ENCODE measurements at places on chromosomes 12 and 14. TPM values are rescaled to one million over a fixed set of nuclear protein-coding genes. Genes with fewer than 3 reads are reported as not detected.

- DNase-seq: no peak
Measured at GRCh38 chr12:121175383-121176119, 34.4 kb upstream of the P2RX4 start.

GRCh38 chr12:94041850-94042249 lies 106.5 kb upstream of the PLXNC1 start:
- no peak for DNase-seq

DNA sequence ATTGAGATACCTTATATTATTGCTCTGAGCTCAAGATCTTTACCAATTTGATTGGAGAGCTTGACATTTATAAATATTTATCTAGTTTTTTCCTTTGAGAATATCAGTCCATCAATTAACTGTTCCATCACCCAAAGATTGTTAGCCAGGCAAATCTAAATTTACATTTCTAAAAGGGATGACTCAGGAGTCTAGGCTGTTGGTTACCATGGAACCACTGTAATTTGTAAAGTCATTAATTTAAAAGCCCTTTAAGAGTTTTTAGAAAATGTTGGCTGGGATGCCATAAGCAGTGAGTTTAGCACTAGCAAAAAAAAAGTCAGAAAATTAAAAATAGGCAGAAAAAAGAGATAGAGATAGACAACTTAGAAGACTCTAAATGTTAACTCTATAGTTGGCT lies 19.5 kb upstream of the SERPINA1 start:
- DNase-seq: no peak

GRCh38 chr14:84298663-84299195 lies 1231.2 kb upstream of the FLRT2 start:
- no peak for DNase-seq

DNA sequence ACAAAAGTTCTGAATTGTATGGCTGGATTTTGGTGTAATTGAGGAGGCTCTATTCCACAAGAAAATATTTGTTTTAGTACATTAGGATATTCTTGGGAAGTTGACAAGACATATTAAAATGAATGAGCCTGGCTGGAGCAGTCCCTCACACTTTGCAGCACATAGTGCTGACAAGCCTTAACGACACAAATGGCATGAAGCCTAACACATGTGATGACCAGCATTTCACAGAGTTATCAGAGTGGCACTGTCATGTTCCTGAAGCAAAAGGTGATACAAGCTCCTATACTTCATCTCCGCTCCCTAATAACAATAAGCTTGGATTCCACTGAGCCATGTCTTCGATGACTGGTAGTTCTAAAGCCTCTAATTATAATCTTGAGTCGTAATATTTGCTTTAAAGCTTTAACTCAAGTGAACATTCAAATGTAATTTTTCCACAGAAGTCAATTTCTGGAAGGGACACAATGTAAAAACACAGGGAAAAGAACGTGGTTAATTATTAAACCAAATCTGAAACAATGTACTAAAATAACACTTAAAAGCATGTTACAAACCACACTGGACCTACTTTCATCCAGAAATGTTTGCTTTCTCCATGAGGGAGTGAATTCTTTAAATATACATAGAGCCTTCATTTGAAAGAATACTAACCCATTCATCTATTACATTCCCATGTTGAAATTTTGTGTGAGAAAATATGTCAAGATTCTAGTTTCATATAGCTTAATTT lies 49.6 kb downstream of the GRIP1 start:
- no peak for DNase-seq

GRCh38 chr14:77416836-77417235 lies 6.5 kb downstream of the NOXRED1 start:
- no peak for DNase-seq

- DNase-seq: no peak
Measured at GRCh38 chr12:121089031-121089812, 43.5 kb upstream of the P2RX7 start.

- DNase-seq: no peak
Measured at GRCh38 chr14:71720978-71721624, 211.1 kb upstream of the RGS6 start.

GRCh38 chr12:104485651-104486362 lies 29.1 kb downstream of the CHST11 start:
- no peak for DNase-seq

- DNase-seq: no peak
Measured at GRCh38 chr14:47189911-47190484, 485.4 kb downstream of the MDGA2 start.

- DNase-seq: no peak
Measured at GRCh38 chr12:48592591-48593086, 22.8 kb upstream of the LALBA start.

DNA sequence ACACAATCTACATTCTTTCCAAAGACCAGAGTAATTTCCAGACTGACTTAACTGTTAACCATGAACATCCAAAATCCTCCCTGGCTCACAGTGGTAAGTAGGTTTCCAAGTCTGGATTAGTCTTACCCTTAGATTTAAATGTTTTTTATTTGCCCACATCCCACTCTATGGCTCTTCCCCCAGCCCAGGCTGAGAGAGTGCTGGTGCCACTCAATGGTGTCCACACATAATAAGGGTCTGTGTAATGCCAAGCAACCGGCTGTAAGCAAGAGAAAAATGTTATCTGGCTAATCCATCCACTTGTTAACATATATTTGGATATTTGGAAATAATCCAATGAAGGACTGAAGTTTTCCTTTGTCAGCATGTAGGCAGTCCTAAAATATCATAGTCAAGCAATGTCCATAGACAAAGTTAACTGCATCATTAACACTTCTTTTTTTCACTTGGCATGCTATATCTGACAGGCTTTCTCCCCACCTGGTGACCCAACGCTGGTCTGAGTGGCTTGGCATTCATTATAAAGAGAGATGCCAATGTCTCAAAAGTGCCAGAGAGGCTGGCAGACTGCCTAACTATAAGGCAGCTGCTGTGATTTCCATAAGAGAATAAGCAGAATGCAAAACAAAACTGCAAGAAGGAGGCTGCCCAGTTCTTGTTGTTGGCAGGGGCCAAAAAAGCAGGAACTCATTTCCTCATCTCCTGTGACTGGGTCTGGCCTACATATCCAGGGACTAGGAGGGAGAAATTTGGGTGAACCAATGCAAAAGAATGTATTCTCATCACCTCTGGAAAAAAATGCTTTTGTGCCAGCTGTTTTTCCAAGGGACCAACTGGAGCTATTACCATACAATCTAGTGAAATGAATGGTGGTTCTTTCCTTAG lies 13.9 kb upstream of the HOXC13 start:
- DNase-seq: no peak

- DNase-seq: no peak
Measured at GRCh38 chr14:38789805-38790204, 313.2 kb downstream of the SEC23A start.

DNA sequence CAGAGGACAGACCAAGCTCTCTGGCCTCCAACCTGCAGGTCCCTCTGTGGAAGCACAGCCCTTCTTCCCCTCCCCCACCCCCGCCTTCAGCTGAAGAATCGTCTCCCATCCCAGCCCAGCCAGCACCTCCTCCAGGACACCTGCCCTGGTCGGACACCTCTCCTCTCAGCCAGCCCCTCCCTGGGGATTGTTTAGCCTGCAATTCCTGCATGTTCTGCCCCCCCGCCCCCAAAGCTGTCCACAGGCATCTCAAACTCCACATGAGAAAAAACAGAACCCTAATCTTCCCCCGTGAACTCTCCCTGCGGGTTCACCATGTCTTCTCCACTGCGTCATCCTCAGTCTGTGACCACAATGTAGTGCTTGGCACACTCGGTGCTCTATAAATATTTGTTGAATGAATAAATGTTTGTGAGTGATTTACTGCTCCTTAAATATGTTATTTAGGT lies 24.1 kb downstream of the PRIMA1 start:
- DNase-seq: no peak

DNA sequence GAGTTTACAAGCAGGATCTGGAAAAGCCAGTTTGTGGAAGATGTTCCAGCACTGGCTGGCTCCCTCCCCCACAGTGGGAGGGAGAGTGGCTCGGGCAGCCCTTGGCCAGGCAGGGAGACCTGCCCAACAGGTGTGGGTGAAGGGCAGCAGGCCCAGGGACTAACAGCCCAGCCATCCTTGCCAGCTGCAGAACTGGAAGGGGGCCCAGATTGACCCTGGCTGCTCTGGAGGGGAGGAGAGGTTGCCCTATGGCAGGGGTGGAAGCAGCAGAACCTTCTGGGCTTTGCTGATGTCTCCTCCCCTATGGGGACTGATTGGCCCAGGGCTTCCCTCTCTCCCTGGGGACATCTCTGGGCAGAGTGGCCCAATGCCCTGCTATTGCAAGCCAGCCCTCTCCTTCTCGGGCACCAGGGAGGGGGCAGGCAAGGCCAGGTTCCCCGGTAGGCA lies 20.5 kb downstream of the IRF2BPL start:
- no peak for DNase-seq

DNA sequence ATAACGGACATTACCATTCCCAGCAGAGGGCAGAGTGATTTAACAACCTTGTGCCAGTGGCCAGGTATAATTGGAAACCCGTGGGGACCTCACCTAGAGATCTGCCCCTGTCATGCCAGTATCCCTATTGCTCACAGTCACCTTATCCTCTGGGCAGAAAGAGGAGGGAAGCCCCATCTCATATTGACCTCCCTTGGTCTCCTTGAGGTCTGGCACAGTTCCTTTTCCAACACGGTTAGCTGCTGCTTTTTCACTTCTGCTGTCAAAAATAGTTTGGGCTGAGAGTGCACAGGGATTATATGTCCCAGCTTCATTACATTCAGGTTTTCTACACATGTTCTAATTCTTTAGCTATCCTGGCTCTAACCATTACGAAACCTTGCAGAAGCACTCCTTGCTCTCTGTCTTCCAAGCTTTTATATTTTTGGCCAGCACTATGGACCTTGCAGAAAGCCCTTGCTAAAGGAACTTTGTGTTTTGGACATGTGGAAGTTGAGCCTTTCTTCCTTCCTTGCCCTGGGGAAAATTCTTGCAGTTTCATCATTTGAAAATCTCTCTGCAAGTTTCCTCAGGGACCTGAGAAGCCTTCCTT lies 111.7 kb upstream of the MIS18BP1 start:
- DNase-seq: no peak

- DNase-seq: no peak
Measured at GRCh38 chr14:103029936-103030335, 27.4 kb downstream of the CDC42BPB start.

DNA sequence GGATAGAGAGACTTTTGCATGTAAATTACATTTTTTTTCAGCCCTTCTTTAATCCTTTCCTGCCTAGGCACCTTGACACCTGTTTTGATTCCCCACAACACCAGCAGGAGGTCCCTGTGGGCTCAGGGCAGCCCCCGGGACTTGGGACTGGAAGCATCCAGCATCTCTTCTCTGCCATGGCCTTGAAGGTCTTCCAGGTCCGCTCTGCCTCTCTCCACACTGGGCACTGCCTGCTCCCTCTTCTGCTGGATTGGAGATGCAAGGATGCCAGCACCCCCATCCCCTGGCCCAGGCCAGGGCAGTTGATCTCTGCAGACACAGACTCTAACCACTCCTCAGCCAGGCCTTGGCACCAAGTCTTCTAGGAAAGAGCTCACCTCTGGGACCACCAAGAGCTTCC lies 134.5 kb upstream of the C14orf180 start:
- no peak for DNase-seq

DNA sequence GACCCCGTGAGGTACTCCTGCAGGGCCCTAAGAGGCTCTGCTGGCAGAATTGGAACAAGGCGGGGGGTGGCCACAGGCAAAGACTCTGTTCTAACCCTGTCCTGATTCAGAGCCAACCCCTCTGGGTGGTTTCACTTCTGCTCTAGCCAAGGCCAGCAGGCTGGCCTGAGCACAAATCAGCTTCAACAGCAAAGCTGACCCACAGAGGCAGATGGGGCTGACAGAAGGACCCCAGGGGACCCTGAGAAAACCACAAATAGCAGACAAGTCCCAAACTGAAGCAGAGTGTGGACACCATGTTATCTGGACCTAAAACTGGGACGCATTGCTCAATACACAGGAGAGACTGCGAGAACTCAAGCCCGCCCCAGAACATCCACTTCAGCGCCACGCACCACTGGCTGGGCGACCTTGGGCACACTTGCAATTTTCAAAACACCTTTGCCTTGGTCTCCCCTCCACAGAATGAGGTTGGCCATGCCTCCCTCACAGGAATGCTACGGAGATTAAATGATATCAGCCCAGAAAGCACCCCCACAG lies 76.4 kb upstream of the DICER1 start:
- DNase-seq: peak; percentile 55

GRCh38 chr14:75522983-75523318 lies 682 bp downstream of the BATF start:
- no peak for DNase-seq

DNA sequence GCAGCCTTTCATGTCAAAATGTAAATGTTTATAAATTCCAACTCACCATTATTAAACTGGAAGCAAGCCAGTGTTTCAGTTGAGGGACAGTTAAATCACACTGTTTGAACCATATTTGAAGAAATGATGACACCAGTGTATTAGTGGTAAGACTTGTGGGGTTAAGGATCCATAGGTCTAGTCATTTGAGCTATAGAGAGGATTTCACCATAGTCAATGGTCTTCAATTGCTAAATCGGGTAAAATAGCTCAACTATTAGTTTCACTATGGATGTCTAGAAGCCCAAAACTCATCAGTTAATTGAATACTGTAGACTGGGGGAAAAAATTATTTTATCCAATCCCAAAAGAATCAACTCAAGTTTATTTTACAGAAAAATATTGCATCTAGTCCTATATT lies 659.1 kb downstream of the NRXN3 start:
- DNase-seq: no peak

- DNase-seq: no peak
Measured at GRCh38 chr12:15387772-15388171, 65.5 kb downstream of the PTPRO start.

DNA sequence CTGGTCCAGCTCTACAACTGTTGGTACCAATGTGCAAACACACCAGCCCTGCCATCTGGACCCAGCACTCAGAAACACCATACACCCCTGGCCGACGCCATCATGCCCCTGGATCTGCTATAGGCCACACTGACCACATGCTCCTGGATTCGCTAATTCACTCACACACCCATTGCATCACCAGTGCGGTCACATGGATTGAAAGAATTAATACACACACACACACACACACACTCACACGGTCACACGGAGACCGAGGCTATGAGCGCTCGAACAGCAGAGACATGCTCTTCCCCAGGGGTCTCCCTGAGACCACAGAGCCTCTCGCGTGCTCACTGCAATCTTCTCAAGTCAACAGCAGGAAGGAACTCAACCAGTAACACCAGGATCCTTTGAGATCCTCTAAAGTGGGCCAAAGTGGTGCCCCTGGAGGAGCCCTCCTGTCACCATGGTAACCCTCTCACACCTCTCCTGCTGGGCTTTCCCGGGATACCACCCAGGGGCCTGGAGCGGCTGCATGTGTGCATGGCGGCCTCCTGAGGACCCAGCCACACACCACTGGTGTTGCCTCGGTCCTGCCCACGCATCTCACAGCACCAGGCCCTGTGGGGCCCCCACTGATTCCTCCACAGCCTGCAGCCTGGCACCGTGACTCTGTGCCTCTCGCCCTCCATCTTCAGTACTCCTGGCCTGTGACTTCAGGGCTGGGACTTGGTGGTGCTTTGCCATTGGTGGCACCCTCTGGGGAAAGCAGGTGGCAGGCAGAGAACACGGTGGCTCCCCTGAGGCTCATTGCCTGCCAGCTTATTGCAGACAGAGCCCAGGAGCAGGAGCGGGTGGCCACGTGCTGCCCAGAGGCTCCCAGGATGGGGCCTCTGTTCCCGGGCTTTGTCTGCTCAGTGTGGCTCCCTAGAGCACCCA lies 15.1 kb downstream of the LRTM2 start:
- no peak for DNase-seq

GRCh38 chr14:23487216-23487615 lies 17.7 kb downstream of the NGDN start:
- no peak for DNase-seq

Gene INSM2
- total RNA-seq: not detected

Gene ISCU
- total RNA-seq: 261 TPM

Gene TRPV4
- 1.0 TPM for total RNA-seq

Gene PMEL
- total RNA-seq: 0.81 TPM

Gene AGAP2
- total RNA-seq: 5.0 TPM

Gene LTB4R2
- 2.8 TPM for total RNA-seq

Measured in left cardiac atrium (tissue), 4 donors.